ENCODE measurements at places on chromosomes 13 and 19.
A peak's percentile ranks its signal among the peaks of the same experiment; 100 is the strongest.

GRCh38 chr19:12785431-12786031, 5.8 kb upstream of the JUNB start:
- DNase-seq = peak; percentile 91

DNA sequence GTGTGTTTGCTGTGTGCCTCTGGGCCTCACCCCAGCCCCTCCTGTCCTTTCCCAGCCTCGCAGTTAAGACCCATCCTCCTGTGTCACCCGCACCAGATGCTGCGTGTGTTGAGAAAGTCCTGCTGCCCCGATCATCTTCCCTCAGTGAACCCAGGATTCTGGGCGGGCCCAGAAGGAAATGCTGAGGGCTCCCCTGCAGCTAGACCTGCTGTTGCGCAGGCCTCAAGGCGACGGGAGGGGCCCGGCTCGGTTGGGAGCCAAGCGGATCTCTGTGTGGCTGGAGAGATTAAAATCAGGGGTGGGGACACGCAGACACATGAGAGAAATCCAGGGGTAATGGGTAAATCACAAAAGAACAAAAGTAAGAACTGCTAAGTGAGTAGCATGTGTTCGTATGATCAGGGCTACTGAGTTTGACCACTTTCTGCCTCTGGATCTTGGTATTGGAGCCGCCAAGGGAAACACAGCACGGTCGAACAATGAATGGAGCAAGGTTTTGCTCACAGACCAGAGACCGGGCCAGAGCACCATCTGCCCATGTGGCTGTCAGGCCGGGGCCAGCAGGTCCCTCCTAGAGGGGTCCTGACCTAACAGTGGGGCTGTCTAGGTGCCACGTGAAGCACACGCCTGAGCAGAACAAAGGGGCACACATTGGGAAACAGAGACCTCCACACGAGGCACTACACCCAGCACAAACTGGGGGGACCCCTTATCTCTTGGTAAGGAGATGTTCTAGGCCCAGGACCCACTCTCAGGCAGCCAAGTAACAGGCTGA, 7.1 kb downstream of the ZSCAN1 start:
- no peak for DNase-seq

GRCh38 chr13:108680011-108680410, 50.6 kb downstream of the MYO16 start:
- DNase-seq = no peak

DNA sequence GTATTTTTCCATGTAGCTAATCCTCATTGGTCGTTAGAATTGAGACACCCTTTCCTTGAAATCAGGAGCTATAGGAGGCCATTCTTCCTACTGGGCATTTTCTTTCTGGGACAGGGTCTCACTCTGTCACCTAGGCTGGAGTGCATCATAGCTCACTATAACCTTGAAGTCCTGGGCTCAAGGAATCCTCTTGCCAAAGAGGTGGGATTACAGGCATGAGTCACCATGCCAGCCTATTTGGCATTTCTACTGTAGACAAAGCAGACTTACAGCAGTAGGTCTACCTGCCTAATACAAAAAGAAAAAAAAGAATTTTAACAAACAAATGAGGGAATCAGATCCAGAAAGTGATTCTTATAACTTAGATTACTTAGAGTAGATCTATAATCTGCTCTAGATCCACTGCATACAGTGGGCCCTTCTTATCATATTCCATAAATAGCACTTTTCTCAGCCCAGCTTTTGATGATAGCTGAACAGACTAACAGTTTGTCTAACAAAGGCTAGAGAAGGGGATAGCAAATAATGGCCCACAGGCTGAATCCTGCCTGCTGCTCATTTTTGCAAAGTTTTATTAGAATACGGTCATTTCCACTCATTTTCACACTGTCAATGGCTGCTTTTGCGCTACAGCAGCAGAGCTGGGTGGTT, 36.7 kb upstream of the USPL1 start:
- DNase-seq = no peak

DNA sequence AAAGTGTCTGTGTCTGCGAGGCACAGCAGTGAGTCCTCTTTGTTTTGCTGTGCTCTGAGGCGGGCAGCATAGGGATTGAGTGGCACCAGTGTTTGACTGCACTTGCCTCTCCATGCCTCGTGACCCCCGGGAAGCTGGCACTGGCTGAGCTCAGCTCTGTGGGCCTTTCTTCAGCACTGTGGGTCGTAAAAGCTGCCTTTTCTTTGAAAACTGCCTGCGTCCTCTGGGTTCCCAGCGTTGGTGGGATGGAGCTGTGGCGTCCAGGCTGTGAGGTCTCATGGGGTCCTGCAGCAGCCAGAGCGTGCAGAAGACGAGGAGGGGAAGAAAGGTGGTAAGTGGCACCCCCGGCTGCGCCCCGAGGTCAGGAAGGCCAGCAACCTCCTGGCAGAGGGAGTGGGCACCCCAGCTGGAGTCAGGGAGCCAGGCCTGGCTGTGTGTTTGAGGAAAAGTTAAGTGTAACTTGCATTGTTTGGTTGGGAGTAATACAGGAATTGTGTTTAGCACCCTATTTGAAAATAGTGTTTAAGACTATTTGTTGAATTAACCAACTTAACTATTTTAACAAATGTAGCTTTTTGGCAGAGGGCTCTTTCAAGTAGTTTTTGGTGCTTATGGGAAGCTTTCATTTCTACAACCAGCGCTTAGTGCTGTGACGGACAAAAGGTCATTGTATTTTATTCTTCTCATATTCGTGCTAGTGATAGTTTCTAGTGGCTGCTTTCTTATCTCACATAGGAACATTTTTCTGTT, 79.3 kb upstream of the TEX29 start:
- DNase-seq = no peak

DNA sequence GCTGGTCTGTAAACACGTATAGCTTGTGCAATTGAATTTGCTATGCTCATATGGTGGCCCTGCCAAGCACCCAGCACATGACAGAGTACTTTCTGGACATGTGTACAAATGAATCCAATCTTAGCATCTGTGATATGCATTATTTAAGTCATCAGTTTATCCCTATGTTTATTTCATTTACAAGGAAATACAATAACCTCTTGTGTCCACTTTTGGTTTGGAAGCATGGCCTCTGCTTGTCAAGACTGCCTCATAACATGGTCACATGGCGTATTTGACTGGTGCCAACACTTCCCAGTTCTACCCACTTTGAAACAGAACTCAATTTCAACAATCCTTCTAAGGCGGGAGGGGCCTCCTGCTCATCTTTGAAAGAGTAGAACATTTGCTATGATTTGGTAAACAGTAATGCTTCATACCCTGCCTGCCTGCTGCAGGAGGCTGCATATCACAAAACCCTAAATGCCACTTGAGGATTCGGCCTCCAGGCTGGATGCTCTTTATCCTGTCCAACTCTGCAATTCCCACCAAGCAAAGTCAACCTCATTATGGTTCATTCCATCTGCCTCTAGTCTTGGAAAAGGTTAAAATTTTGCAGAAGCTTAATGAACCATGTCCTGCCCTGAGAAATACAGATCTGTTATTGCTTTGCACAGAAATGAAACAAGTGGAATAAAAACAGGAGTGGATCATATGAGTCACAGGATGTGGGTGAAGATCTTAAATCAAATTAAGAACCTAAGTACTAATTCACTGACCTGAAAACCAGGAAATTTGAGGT, 151.3 kb downstream of the CYSLTR2 start:
- DNase-seq = no peak

DNA sequence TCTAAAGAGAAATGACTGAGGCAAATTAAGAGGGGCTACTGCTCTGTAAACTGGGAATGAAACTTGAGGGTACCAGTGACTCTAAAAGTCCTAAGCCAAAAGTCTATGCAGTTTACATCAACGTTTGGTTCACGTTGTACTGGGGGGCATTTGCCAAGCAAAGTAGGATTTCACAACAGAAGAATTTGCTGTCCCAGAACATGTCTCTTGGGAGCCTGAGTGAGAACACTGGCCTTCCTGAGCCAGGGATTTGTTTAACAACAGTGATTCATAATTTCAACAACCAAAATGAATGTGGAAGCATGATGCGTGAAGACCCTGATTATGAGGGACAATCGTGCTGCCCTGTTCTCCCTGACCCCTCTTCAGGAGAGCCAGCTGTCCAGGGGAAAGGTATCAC, 178.0 kb downstream of the OXGR1 start:
- DNase-seq = no peak

DNA sequence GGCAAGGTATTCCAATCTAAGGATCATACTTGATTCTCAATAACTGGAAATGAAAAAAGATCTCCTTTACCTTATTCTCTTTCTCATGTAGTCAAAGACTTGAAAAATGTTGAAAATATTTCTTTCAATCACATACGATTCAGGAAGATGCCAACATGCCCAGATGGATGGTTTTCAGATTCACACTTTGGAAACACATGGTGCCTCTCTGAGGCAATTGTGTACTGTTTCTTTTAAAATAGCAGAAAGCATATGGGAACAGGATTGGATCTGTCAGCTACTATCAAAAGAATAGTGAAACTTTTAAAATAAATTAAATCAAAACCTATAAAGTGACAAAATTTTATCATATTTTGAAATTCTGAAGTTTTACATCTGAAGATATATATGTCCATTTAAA, 222.4 kb downstream of the SPRY2 start:
- DNase-seq = no peak

DNA sequence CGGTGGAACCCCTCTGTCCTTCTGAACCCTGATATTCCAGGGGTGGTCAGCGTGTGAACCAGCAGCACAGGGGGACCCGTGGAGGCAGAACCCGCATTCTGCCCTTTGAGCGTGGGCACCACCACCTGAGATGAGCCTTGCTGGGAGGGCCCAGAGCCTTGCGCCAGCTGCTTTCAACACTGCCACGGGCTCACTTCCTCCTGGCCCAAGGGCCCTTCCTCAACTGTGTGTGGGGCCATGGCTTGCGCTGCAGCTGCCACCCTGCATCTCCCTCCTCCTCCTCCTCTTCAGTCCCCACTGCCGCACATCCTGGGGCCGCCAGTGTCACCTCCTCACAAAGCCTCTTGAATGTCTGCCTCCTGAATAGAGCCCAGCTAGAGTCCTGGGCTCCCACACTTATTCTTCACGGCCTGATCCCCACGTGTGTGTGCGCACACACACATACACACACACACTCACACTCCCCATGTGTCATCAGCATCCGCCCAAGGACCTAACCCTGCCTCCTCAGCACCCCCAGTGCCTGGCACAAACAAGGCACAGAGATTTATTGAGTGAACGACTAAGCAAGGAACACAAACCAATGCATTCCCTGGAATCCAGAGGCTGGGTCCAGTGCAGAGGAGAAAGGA, 26.9 kb upstream of the TMEM160 start:
- DNase-seq = peak; percentile 75

GRCh38 chr19:12092065-12092867, 27.7 kb downstream of the ZNF844 start:
- peak; percentile 89 for DNase-seq

- DNase-seq = no peak
Observed at GRCh38 chr19:56159009-56159559, 16.7 kb upstream of the GALP start.

GRCh38 chr13:48263196-48263595, 30.2 kb downstream of the ITM2B start:
- DNase-seq = no peak

DNA sequence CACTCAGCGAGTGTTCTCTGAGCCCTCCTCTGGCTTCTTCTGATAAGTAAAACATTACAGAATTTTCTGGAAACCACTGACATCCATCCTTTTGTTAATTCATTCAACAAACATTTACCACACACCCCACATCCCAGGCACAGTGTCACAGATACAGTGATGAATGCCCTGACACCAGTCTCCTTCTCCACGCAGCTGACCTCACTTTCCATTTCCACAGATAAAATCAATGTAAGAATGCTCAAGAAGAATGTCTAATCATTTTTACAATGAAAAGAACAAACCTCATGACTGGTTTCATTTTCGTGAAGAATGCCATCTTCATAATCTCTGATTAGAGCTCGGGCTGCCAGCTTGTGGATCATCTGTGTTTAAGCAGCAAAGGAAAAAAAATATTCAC, 69.2 kb downstream of the PARP4 start:
- no peak for DNase-seq

- no peak for DNase-seq
Observed at GRCh38 chr19:17406887-17407196, 1.4 kb upstream of the BST2 start.

DNA sequence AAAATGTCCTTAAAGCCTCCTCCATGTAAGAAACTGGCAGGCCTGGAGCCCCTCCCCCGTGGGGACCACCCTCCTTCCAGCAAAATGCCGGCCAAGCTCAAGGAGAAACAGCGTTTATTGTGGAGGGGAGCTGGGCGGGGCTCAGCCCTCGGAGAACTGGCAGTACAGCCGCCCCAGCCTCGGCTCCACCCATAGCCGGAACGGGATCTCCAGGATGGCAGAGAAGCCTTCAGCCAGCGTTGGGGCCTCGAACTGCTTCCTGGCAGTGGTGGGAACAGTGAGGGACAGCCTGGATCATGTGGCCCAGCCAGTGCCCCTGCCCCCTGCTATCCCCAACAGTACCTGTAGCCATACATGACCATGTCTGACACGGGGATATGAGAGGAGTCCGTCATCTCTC, 6.3 kb downstream of the PNKP start:
- no peak for DNase-seq

DNA sequence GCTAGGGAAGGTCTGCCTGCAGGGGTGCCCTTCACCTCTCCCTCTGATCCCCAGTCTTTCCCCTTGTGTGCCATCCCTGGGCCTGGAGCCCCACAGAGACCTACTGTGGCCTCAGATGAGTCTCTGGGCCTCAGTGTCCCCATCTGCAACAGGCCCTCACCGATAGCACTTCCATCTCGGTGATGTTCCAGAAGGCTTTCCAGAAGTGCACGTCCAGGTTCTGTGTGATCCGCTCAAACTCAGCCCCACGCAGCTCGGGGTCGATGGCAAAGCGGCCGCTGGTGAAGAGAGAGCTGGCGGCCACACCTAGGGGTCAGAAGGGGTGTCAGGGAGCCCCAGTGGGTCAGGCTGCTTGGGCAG, 17.7 kb upstream of the CNFN start:
- no peak for DNase-seq

GRCh38 chr13:43785261-43785649, 1.5 kb downstream of the ENOX1 start:
- DNase-seq = no peak

- no peak for DNase-seq
Observed at GRCh38 chr13:104385404-104385803, 1319.2 kb upstream of the SLC10A2 start.

- no peak for DNase-seq
Observed at GRCh38 chr13:22055259-22055658, 384.4 kb downstream of the FGF9 start.

GRCh38 chr19:49210901-49211451, 53.4 kb downstream of the TRPM4 start:
- no peak for DNase-seq

DNA sequence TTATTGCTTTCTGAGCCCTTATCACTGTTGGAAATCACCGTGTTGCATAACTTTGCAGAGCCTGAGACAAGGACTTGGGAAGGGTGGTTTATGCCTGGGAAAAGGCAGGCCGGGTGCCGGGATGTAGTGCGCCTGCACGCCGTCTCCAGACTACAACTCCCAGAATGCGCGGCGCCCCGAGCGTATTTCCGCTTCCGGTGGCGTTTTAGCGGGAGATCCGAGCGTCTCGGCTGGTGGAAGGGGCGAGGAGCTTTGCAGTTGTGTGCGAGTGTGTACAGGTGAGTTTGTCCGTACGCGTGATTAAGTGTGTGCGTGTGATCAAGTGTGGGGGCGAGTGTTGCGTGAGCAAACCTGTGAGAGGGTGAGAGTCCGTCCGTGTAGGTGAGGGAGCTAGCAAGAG, 75.4 kb downstream of the PEG3 start:
- peak; percentile 31 for DNase-seq

GRCh38 chr13:43325636-43326035, 302.2 kb downstream of the DNAJC15 start:
- no peak for DNase-seq

Measured in suppressor macrophage (primary cell).